ENCODE measurements at places on chromosomes 6 and 20. TPM values are rescaled to one million over a fixed set of nuclear protein-coding genes. Genes with fewer than 3 reads are reported as not detected.

- no peak for DNase-seq
Measured at GRCh38 chr20:57117296-57117695, 149.1 kb downstream of the BMP7 start.

- DNase-seq = no peak
Measured at GRCh38 chr6:7993952-7994351, 70.2 kb downstream of the BLOC1S5 start.

- DNase-seq = no peak
Measured at GRCh38 chr20:58868795-58869194, 16.3 kb downstream of the GNAS start.

GRCh38 chr20:62321521-62321948 is 18.7 kb downstream of the ADRM1 start:
- no peak for DNase-seq

GRCh38 chr6:120874422-120874821 is 459.9 kb downstream of the TBC1D32 start:
- DNase-seq = no peak

- DNase-seq = no peak
Measured at GRCh38 chr20:58584051-58584824, 66.8 kb upstream of the STX16 start.

GRCh38 chr20:41405436-41405835 is 38.8 kb upstream of the EMILIN3 start:
- DNase-seq = no peak

- no peak for DNase-seq
Measured at GRCh38 chr20:46172455-46172854, 54.3 kb downstream of the CD40 start.

DNA sequence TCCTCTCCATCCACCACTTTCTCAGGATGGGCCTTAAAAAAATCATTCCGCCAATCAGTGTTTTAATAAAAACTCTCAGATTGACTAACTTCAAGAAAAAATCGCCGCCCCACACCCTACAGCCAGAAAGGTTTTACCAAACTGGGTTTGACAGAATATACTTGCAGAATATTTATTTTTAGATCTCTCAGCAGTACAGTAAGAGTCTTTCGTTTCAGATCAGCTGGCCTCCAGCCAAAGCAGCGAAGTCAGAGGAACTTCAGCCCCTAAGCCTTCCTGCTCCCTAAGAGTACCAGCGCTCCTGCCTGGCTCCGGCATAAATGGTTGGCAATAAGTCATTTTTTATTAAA is 24.7 kb downstream of the TBC1D7 start:
- DNase-seq = peak; percentile 45

DNA sequence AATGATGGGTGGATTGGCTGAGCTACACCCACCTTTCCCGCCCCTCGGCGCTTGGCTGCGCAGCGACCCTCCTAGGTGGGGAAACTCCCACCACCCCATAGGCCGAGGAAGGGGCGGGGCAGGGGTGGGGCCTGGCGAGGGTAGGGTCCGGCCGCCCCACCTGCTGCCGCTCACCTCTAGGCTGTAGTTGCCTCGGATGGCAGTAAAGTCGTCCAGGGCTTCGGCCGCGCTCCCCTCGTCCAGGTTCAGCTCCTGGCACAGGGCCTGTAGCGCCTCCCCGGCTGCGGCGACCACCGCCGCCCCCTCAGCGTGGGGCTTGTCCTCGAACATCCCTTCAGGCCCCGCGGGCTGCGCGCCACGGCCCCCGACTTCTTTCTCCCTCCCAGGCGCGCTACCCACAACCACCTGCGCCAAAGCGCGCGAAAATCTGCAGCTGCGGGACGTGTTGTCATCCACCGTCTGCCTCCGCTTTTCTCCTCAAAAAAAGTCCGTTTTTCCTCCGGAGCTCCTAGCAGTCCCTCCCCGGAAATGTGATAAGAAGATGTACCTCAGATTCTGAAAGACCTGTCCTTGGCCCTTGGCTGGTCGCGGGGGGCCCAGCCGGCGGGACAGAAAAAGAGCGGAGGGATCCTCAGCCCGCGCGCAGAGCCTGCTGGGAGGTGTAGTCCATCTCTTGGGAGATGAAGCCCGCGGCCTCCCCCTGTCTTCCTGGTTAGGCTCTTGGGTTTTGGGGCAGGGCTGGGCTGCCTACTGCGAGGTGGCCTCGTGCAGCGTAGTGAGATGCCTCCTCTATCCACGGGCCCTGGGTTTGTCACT is at the start of gene RBL1:
Gene RBL1, minus strand, starts transcription at position 399 of the 816 bp plus-strand sequence. Its CDS starts 69 bp downstream, at position 330.
- peak; percentile 33 for DNase-seq

GRCh38 chr20:46547995-46548394 is 2.5 kb downstream of the OCSTAMP start:
- no peak for DNase-seq

GRCh38 chr6:147033267-147033666 is 170.9 kb upstream of the STXBP5 start:
- no peak for DNase-seq

GRCh38 chr20:24382743-24383142 is 86.7 kb upstream of the SYNDIG1 start:
- DNase-seq = no peak

DNA sequence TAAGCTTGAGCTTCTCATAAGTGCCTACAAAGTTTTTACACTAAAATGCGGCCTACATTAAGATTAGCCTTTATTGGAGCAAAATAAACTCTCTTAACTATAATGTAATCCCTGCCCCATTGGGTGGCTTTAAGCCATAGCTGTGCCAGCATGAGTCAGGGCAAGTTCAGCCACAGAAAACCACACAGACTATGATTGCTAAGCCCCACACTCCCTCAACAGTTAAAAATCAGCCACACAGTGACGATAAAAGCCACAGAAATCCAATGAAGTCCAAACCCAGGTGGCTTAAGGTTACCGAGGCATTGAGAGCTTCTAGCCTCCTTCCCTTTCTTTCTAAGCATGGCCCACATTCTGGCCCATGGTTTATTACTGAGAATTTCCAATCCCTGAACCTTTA is 61.6 kb downstream of the GRM1 start:
- DNase-seq = no peak

GRCh38 chr6:44073612-44074438 is 53.4 kb downstream of the MRPL14 start:
- no peak for DNase-seq

DNA sequence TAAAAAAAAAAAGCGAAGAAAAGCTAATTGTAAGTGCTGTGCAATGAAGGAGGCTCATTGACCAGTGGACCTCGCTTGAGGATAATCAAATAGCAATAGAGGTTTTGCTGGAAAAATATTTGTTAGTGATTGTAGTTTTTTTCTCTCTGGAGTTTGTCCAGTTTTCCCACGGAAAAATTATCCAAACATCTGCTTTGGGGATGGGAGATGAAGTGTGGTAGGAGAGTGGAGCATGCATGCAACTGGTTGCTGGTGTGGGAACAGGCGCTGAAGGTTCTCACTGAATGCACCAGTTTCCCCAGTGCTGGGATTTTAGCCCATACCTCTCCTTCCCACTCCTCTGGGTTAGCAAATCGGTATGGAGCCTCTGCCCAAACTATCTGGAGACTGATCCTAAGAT is 281.7 kb upstream of the TAB2 start:
- DNase-seq = no peak

DNA sequence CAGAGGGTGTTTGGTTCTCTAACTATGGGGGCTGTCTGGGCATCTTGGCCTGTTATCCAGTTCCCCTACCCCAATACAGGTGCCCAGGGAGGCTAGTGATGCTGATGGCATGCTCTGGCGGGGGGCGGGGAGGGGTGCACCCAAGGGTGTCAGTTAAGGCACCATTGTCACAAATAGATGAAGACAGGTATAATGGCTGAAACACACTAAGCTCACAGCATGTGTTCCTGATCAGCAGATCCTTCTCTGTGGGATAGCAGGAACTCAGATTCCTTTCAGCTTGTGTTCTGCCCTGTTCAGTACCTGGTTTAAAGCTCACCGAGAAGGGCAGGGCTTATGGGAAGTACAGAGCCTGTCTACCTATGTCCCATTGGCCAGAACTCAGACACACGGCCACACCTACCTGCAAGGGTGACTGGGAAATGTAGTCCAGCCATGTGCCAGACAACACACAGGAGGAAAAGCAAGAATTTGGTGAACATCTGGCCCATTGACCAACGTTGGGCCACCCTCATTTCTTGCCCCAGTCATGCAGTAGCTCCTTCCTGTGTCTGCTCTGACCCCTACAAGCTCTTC is 3.4 kb upstream of the RSPO4 start:
- DNase-seq = no peak

- no peak for DNase-seq
Measured at GRCh38 chr6:98579079-98579478, 255.3 kb upstream of the POU3F2 start.

DNA sequence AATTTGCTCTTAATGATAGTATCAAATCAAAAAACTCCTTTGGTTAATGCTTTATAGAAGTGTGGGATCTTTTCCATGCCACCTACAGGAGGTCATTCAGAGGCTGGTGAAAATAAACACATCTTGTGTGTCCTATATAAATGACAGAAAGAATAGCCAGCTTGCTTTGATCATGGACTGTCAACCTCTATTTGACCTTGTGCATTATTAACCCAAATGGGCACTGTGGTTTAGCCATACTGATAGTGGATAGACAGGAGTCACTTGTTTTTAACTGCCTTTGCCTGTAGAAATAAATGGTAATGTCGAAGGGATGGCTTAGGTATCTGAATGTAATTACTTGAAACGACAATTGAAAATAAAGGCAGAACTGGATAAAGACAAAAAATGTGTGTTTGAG is 123.8 kb downstream of the CDKAL1 start:
- no peak for DNase-seq

DNA sequence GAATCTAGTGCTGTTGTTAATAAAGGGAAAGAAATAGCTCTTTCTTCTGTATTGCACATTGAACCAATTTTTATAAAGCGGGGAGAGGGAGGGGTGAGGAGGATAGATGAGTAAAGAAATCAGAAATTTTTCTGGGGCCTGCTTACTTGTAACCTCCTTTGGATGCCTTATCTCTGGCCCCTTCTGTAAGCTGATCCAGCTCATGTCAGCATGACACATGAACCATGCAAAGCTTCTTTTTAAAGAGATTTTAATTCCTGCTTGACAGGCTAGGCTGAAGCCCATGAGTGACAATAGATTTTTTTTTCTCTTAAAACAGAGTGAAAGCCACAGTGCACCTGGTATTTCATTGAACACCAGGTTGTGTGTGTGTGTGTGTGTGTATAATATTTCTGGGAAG is 325.3 kb downstream of the PRL start:
- no peak for DNase-seq

GRCh38 chr6:51562198-51562597 is 525.2 kb downstream of the PKHD1 start:
- no peak for DNase-seq

- DNase-seq = no peak
Measured at GRCh38 chr6:107032051-107032450, 4.1 kb downstream of the MTRES1 start.

DNA sequence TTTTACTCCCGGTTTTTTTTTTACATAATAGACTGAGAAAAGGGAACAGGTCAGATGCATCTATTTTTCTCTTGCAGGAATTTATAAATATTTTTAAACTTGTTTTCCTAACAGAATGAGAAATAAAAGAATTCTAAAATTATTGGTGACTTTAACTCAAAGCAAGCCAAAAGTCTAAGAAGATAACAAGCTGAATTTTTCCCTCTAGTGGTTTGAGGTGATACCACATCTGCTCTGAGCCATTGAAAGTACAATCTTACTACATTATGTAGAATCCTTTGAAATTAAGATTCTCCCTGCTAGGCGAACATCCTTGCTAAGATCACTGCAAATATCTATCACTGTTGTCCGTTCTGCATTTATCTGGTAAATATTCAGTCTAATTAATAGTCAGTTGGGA is 10.7 kb upstream of the STMND1 start:
- no peak for DNase-seq

DNA sequence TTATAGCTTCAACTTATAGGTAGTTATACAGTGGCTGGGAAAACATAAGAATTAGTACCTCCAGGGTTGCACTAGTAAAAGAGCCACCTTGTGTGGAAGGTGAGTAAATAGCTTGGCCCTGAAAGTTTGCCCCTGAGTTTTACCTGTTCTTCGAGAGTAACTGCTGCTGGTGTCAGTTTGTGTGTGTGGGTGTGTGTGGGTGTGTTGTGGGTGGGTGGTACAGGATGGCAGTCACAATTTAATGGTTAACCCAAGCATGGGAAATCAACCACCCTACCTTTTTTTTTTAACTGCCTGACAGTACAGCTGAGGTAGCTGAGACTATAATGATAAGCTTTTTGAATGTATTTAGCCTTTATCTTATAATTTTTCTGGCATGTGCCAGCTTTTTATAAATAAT is 137.3 kb downstream of the STXBP5 start:
- no peak for DNase-seq

DNA sequence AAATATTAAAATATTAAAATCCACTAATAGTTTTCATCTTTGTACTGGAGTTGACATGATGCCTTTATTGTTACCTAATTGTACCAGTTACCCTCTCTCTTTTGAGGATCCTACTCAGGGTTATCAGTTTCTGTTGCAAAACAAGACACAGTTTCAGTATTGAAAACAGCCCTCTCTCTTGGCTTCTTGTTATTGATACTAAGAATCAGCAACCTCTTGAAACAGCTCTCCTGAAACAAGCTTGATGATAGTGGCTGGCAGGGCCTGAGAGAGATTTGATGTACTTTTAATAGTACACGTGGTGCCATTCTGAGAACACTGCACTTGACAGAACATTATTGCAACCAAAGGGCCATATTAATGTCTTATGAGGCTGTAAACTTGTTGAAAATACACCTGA is 64.9 kb upstream of the MEI4 start:
- DNase-seq = no peak

- no peak for DNase-seq
Measured at GRCh38 chr6:44679438-44680201, 292.1 kb downstream of the CDC5L start.

GRCh38 chr6:89184344-89184743 is 32.8 kb downstream of the GABRR1 start:
- DNase-seq = no peak

GRCh38 chr6:30450909-30451841 is 38.1 kb upstream of the HLA-E start:
- no peak for DNase-seq

NELFE gene
- 110 TPM for total RNA-seq

TAGAP gene
- not detected for total RNA-seq

VWA7 gene
- 0.11 TPM for total RNA-seq

SEL1L2 gene
- total RNA-seq = not detected

HRH3 gene
- total RNA-seq = not detected

PSMA7 gene
- 463 TPM for total RNA-seq

RNF39 gene
- not detected for total RNA-seq

ZNF343 gene
- 9.0 TPM for total RNA-seq

TNF gene
- total RNA-seq = not detected

ABT1 gene
- total RNA-seq = 25.5 TPM

COL20A1 gene
- total RNA-seq = not detected

CRISP2 gene
- not detected for total RNA-seq

LGSN gene
- not detected for total RNA-seq

BACH2 gene
- 0.39 TPM for total RNA-seq
